ENCODE measurements at places on chromosomes 6 and 20. TPM values are rescaled to one million over a fixed set of nuclear protein-coding genes. Genes with fewer than 3 reads are reported as not detected.

The ZBP1 gene
- not detected for total RNA-seq

The SEC63 gene
- 78.3 TPM for total RNA-seq

The FAM135A gene
- 147 TPM for total RNA-seq

The SLC22A2 gene
- total RNA-seq: not detected

The MYB gene
- 5.6 TPM for total RNA-seq

The DEFB124 gene
- not detected for total RNA-seq

The GTSF1L gene
- not detected for total RNA-seq

The BPI gene
- total RNA-seq: not detected

The CNKSR3 gene
- 5.0 TPM for total RNA-seq

The LSM14B gene
- 85.1 TPM for total RNA-seq

The SYCP2 gene
- 5.3 TPM for total RNA-seq

The LHFPL5 gene
- total RNA-seq: 1.6 TPM

The CAP2 gene
- 43.2 TPM for total RNA-seq

The WFDC2 gene
- total RNA-seq: 4.4 TPM

The CST1 gene
- total RNA-seq: not detected

Data from parietal lobe (tissue), 2 donors.